ENCODE measurements at places on chromosomes 13 and 19.

GRCh38 chr13:86003029-86003428 is 203.8 kb upstream of the SLITRK6 start:
- no peak for DNase-seq

DNA sequence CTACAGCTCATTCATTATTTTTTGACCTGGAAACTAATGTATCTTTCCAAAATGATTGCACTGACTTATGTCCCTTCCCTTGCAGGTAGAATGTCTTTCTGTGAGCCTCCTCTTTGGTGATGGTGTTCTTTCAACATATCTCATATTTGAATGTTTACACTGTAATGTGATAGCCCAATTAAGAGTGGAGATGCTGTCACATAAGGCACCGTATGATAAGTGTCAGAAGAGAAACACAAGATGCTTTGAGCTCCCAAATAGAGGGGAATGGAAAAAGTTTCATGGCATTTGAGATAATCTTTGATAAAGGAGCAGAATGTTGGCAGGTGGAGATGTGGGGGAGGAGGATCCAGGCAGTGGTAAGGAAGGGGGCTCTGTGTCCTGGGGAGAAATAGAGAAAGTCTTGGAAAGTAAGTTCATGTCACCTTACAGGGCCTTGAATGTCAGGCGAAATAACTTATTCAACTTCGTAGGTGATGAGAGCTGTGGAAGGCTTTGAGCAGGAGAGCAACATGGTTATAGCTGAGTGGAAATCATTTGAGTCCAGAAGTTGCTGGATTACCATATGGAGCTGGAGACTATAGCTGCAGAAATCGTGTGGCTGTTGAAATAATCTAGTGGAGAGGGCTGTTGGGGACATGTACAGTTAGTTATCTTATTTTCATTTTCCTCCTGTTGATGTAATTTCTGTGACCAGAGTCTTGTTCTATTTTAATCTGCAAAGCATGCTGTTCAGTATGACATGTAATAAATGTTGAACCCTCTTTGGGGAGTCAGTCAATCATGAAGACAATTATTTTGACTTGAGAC is 10.3 kb upstream of the RNF113B start:
- no peak for DNase-seq

DNA sequence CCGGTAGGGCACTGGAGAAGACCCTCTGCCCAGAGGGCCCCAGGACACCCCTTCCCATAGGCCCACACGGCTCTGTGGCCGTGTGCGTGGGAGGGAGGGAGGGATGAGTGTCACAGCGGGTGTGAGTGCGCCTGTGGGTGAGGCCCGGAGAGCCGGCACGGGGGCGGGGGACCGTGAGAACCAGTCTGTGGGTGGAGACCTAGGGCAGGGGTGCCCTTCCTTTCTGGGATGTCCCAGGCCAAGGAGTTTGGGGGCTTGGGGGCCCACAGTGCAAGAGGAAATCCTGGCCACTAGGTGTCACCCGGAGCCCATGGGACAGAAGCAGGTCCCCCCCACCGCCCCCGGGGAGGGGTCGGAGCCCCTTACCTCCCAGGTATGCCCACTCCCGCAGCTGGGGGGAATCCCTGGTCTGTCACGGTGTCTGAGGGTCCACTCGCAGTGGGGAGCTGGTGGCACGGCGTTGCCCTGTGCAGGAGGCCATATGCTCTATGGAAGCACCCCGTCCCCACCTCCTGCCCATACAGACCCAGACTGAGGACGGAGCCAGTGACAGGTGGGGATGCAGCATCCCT is 16.0 kb upstream of the SLC7A10 start:
- DNase-seq, result no peak

DNA sequence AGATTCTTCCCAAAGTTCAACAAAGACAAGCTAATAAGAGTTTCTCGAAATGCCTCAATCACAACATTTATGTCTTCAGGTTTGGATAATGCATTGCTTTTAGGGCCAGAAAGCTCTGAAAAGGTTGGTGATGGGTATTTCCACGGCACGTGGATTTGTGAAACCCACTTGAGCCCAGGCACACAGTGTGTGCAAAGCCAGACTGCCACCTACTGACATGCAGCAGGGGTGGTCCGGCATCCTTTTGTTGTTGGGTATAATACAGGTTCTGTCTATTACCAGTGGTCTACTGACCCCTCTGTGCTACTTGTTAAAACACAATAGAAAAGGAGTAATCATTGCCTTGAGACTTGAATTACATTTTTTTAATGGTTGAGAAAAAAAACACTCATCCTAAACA is 225.6 kb downstream of the RAP2A start:
- DNase-seq, result no peak

DNA sequence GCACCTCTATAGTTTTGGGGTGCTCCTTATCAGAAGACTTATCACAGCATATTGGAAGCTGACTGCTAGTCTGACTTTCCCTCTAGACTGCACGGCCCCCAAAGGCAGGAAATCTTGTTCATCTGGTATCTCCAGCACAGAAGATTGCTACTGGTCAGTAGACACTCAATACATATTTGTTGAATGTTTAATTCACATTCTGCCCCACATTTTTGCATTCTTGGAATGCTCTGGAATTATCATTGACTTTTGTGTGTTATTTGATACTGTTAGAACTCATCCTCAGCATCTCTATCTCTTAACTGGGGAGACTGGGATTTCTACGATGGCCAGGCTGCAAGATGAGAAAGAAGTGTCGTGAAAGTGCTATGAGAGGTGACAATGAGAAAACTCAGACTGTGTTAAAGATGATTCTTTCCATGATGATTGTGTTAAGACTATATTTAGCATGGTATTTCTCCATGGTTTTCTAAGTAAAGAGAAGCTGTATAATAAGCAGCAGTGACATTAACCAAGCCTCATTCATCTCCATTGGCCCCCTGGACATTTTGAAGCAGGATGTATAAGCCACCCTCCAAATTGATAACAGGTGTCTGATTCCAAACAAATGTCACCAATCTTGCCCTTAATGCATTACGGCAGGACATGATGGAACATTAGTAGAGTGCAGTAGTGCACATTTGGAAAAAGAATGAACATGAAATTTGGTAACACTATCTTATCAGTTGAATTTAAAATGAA is 440.9 kb downstream of the RFC3 start:
- no peak for DNase-seq

DNA sequence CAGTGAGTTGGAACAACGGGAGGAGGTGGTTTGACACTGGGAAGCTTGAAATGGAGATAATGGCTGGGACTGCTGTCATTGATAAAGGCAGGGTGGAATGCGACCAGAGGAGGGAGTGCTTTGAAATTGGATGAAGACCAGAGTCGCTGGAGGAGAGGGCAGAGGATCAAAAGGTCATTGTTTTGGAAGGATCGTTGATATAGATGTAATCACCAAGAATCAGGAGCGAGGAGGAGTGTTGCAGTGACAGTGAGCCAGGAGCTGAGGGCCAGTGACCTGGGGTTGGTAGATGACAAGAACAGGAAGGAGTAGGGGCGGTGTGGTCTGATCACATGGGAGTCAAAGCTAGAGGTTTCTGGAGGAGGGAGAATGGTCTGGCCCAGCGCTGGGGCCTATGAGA is 25.3 kb downstream of the TM9SF2 start:
- no peak for DNase-seq

DNA sequence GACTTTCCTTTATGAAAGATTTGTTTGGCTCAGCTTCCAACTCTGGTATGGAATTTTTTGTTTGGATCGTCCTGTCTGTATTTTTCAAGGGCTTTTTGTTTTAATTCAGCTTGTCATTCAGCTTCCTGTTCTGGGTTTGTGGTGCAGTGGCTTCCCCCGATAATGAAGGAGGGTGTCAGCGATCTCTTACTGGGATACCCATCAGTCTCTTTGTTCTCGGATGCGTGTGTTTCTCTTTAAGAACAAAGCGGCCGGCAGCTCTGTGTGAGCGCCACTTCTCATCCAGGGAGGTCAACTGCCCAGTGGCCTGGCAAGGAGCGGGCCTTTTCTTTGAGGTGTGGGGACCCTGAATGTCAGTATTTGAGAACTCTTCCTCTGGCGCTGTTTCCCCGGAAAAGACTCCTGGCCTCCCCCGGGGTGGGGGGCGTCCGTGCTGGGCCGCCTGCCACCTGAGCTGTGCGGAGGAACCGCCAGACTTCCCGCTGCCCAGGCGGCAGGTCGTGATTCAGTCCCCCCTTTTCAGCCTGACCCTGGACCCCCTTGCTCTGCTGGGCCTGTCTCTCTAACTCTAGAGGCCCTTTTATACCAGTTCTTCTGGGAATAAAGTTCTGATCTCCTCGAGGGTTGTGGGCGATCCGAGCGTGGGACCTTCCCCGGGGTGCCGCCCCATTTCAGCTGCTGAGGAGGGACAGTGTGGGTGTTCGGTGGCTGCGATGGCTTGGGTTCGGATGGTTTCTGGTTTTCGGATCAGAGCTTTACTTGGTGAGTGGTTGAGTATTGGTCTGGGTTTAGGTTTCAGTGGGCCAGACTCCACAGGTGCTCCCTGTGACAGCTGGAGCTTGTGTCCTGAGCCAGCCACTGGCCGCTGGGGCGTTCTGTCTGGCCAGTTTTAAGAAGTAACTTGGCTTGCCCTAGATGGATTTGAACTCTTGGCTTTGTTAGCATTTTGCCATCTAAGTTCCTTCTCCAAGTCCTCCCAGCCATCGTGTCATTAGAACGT is 3.4 kb downstream of the SF3A2 start:
- DNase-seq, result no peak

DNA sequence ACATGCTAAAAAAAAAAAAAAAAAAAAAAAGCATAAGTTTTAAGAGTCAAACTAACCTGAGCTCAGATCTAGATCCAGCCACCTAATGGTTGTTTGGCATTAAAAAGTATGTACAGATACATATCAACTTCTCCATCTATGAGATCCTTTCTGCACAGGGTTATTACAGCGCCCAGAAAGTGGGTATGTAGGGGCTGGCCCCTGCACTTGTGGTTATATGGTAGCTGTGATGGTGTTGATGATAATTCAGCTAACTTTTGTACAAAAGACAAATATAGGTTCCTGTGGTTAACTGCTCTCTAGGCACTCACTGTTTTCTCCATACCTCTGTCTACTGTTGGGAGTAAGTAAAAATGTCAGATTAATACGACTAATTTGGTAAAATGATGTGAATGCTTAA is 81.7 kb downstream of the TNFRSF19 start:
- no peak for DNase-seq

DNA sequence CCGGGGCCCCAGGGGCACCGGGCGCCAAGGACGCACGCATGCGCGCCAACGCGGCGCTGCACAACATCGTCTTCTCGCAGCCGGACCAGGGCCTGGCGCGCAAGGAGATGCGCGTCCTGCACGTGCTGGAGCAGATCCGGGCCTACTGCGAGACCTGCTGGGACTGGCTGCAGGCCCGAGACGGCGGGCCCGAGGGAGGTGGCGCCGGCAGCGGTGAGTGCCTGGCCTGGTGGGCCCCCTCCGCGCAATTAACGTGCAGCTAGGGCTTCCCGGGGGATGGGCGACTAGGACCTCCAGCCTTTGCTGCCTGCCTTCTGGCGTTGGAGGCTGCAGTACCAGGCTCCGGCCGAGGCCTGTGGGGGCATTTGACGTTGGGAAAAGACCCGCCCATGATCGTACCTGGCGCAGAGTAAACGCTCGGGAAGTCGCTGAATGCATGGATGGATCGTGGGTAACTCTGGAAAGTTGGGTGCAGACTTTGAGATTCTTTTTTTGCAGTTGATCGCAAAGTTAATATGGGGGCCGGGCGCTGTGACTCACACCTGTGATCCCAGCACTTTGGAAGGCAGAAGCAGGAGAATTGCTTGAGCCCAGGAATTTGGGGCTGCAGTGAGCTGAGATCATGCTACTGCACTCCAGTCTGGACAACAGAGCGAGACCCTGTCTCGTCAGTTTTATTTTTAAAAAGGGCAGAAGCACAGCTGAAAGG is 7.3 kb downstream of the APC2 start:
- no peak for DNase-seq

DNA sequence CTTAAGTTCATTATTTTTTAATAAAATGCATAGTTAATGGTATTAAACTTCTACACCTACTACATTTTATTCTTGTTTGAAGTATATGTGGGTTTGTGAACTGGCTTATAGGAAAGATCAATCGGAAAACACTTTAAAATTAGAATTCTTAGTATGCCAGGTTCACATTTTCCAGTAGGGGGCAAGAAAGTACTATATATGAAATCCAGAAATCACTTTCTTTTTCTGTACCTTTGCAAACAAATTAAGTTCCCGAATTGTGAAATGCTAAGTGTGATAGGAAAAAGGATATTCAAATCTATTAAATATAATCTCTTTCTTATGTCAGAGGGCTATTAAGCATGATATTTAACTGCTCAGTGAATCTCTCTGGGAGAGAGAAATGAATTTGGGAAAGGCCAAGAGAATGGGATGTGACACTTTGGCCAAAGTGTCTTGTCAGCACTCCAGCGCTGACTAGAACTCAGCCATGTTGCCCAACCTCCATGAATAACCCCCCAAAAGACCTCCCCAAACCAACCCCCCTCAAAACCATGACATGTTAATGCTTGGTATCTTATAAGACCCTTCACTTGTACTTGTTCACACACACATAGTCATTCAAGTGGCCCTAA is 122.6 kb upstream of the SLC10A2 start:
- no peak for DNase-seq

- DNase-seq, result no peak
These were observed 6.0 kb downstream of the EEF2 start for GRCh38 chr19:3979289-3979673.

DNA sequence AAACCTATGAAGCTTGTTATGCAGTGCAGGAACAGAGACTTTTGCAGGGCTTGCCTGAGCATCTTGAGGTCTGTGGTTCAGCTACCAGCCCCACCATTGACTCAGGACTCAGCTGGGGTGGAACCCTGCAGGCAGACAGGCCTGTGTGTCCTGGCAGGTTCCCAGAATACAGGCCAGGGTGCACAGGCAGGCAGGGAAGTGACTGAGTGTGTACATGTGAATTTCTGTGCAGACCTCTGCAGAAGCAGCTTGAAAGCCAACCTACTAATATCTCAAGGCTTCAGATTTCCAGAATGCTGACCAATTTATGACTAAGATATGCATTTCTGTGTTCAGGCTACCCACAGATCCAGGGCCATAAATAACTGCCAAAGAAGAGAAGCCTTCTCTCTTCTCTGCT is 254.4 kb downstream of the DLEU7 start:
- peak; percentile 93 for DNase-seq

DNA sequence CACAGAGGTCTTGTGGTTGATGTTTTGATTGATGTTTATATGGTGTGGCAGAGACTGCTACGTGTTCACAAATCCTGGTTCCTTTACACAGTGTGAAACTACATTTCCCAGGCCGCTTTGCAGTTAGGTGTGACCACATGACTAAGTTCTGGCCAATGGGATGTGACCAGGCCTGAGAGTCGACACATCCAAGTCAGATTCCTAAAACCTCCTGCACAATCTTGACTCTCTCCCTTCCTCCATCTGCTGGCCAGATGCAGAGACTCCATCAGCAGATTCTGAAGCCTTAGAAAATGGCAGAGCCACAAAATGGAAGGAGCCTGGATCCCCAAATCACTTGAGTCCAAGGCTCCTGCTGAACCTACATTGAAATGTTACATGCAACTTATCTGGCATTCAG is 12.6 kb downstream of the CD37 start:
- DNase-seq, result peak; percentile 72

All from GM04504 (cell line).